ENCODE measurements at places on chromosomes 6 and 20.
A peak's percentile ranks its signal among the peaks of the same experiment; 100 is the strongest.

DNA sequence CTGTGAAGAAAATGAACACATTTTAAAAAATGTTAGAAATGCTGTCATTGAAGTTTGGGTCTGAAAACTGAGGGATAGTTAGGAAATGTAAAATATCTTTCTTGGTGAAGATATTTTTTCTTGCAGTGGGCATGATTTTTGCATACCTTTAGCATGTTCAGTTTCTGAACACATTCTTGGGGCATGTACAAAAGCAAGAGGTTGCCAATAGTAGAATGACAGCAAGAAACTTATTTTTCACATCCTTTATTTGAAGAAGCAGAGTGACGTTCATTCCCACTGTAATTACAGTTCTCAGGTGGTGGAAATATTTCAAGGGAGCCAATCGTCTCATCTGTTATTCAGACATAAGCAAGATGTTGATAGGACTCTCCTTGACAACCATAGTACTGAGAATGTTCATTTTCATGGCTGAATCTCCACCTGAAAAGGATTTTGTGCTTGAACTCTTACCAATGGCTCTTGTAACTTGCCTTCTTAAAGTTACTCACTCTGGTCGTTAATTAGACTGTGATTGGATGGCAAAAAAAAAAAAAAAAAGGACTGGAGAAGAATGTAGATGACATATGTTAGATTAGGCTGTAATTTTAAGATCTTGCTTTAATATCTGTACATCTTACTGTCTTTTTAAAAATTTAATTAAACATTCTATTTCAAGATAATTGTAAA, 74.4 kb downstream of the DOK5 start:
- no peak for DNase-seq

DNA sequence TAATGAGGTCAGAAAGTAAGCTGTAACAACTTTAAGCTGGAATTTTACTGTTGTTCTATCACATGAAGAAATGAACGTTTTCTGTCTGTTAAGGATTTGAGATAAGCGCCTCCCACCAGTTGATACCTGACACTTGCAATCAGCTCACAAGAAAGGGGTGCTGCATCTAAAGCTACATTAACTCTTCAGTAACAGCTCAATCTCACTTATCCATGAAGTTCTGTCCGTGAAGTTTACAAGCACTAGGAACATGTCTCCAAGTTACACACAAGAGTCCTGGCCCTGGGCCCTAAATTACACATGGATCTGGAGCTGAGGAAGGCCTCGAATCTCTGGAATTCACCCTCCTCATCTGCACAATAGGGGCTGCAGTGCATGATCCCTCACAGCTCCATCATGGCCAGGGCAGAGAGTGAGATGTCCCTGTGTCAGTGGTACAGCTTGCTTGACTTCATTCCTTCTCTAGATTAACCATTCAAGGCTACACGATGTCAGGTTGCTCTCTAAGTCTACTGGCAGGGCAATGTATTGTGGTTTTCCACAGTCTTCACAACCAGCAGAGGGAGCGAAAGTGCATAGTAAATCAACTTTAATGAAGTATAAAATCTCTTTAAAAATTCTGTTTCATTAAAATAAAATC, 182.4 kb upstream of the MCHR2 start:
- DNase-seq = peak; percentile 66

DNA sequence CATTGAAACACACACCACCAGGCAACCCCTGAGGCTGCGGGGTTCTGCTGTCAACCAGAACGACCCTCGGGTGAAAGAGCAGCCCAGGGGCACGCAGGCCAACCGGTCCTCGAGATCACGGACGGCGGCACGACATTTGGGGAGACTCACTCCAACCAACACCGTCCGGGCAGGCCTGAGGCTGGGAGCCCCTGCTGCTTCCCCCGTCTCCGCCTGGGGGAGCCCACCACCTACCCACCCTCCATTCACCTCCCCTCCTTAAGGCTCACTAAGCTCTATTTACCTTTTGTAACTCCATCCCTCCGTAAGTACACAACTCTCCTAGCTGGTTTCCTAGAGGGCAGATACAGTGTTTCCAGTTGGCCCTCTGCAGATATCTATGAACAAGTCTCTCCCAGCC, 971.3 kb upstream of the DEFB115 start:
- no peak for DNase-seq

GRCh38 chr6:33905071-33905609, 101.3 kb upstream of the MLN start:
- DNase-seq = no peak

GRCh38 chr6:8579372-8579771, 144.0 kb upstream of the SLC35B3 start:
- DNase-seq = peak; percentile 12

GRCh38 chr6:5102267-5102970, 17.3 kb downstream of the PPP1R3G start:
- no peak for DNase-seq

DNA sequence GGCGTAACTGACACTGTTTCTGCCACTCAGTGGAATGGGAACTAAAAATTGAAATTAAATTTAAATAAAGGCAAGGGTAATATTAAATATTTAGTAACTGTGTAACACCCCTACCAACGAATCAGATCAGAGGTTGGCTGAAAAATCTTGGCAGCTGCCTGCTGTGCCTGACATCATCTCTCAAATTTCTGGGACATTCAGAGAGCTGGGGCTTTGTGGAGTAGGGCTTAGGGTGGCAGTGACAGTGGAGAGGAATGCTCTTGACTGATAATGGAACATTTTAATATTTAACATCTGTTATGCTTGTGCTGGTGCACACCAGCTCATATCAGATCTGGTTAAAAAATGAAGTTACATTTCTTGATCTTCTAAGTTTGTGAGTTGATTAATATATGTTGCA, 62.2 kb downstream of the RFPL4B start:
- DNase-seq = no peak

- no peak for DNase-seq
Measured at GRCh38 chr6:17999425-17999824, 12.0 kb upstream of the KIF13A start.

GRCh38 chr6:45653117-45653883, 275.6 kb upstream of the SUPT3H start:
- DNase-seq = no peak

- no peak for DNase-seq
Measured at GRCh38 chr20:61598586-61598985, 346.5 kb downstream of the CDH4 start.

Data from Caki2 (cell line).